ENCODE measurements at places on chromosomes 7 and 10.
A peak's percentile ranks its signal among the peaks of the same experiment; 100 is the strongest.

DNA sequence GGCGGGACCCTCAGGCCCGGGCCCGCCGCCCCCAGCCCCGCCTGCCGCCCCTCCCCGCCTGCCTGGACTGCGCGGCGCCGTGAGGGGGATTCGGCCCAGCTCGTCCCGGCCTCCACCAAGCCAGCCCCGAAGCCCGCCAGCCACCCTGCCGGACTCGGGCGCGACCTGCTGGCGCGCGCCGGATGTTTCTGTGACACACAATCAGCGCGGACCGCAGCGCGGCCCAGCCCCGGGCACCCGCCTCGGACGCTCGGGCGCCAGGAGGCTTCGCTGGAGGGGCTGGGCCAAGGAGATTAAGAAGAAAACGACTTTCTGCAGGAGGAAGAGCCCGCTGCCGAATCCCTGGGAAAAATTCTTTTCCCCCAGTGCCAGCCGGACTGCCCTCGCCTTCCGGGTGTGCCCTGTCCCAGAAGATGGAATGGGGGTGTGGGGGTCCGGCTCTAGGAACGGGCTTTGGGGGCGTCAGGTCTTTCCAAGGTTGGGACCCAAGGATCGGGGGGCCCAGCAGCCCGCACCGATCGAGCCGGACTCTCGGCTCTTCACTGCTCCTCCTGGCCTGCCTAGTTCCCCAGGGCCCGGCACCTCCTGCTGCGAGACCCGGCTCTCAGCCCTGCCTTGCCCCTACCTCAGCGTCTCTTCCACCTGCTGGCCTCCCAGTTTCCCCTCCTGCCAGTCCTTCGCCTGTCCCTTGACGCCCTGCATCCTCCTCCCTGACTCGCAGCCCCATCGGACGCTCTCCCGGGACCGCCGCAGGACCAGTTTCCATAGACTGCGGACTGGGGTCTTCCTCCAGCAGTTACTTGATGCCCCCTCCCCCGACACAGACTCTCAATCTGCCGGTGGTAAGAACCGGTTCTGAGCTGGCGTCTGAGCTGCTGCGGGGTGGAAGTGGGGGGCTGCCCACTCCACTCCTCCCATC is 82.7 kb downstream of the PAX2 start:
- no peak for DNase-seq

DNA sequence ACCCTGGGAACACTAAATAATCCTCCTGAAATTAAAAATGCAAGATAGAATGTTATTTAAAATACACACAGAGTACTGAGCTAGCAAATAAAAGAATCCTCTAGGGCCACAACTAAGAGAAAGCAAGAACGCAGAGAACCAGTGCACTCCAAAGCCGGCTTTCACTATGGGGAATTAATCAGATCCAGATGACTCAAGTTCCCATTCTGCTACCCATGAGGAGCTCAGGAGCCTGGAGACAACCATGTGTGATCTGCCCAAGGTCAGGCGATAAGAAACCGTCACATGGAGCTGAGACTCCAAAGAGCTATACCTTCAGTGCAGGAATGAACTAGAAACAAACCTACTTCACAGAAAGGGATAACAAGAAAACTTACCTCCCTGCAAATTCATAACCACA is 19.5 kb upstream of the CYREN start:
- no peak for DNase-seq

- DNase-seq, result no peak
Observed at GRCh38 chr10:29955329-29955935, 104.0 kb downstream of the JCAD start.

DNA sequence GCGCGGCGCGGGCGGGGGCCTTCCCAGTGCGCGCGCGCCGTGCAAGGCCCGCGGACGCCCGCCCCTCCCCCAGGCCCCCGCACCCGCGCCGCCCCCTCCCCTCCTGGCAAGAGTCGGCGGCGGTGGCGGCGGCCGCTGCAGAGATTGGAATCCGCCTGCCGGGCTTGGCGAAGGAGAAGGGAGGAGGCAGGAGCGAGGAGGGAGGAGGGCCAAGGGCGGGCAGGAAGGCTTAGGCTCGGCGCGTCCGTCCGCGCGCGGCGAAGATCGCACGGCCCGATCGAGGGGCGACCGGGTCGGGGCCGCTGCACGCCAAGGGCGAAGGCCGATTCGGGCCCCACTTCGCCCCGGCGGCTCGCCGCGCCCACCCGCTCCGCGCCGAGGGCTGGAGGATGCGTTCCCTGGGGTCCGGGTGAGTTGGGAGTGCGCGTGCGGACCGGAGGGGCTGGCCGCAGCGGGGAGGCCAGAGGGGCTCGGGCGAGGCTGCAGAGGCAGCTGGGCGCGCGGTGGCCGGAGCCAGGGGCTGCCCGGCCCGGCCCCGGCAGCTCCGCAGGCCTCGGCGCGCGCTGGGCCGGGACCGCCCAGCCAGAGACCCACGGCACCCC is at the start of gene BMPR1A:
TSS of gene BMPR1A (plus strand) at position 109 of the 602 bp plus-strand sequence. CDS start 119,400 bp downstream, outside the sequence.
- DNase-seq, result no peak

GRCh38 chr10:71973777-71974488 is 9.7 kb downstream of the CHST3 start:
- no peak for DNase-seq

GRCh38 chr10:88702848-88703597 is 3.0 kb upstream of the LIPK start:
- peak; percentile 73 for DNase-seq

DNA sequence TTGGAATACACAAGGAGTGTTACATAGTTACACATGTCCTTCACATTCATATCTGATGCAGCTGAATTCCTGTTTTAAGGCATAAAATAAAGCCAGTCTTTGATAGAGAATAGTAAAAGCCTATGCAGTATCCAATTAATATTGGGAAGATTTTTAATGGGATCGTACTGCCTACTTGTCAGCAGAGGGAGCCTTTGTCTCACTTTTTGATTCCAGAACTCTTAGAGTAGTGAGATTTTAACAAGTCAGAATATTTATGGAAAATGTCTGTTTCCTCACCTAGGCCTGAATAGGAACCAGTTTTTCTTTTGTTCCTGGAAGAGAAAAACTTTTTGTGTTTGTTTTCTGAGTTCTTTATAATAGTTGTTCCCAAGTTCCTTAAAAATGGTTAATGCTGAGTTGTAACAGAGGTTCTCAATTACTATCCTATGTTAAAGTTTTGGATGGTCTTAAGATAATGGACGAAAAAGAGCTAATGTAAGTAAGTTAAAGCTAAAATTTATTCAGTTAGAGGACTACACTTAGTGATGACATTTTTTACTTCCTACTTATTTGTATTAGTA is 114.0 kb downstream of the BBS9 start:
- DNase-seq, result no peak

DNA sequence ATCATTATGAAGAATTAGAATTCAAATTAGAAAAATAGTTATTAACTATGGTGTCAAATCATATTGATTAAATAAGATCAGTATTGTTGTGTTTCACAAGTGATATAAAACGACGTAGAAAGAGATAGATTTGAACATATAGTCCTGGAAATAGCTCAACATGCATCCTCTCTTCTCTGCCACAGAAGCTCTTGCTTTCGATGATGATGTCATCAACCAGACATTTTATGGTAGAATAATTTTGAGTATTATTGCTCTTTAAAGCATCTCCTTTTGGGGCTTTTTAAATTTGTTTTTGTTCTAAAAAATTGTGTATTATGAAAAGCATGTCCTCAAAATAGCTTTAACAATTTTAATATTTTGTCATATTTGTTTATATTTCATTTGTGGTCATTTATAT is 95.0 kb downstream of the DGKB start:
- no peak for DNase-seq

GRCh38 chr7:46855851-46856250 is 726.1 kb downstream of the TNS3 start:
- DNase-seq, result no peak

DNA sequence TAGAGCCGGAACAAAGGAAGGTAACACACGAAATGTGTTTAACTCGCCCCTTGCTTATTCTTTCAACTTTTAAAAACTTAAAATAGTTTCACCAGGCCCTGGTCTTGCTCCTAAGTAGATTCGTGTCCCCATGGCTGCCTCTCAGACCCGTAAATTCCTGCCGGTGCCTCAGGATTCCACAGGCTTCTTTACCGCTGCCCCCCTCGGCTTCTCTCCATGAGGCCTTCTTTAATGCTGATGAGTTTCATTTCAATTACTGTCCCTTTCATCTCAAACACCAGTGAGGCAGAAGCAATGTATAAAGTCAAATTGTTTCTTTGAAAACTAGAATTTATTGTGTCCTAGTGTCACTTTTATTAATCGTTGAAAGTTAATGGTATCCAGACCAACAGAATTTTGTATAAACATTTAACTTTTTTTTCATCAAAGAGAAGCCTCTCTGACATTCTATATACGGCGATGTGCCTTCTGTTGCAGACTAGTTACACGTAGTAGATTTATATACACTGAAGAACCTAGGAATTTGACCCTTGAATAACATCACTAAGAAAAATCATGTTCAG is 225.2 kb downstream of the C7orf25 start:
- no peak for DNase-seq
